ENCODE measurements at places on chromosomes 6 and 20.
A peak's percentile ranks its signal among the peaks of the same experiment; 100 is the strongest.

DNA sequence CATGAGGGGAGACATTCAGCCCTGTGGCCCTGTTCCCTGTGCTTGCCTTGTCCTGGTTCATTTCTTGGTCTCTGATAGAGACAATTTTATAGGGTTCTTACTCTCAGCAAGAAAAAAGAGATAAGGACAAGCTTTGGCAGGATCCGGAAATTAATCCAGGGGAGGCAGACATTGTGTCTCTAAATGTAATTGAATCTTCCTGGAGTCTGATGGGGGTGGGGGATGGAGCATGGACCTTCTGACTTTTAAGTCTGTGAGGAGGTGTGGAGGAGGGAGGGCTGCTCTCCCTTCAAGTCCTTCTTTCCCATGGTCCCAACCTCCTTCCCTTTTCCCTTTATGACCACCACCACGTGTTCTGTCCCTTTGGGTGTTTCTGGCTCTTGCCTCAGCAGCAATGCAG lies 512.7 kb downstream of the DHX35 start:
- DNase-seq, result no peak

DNA sequence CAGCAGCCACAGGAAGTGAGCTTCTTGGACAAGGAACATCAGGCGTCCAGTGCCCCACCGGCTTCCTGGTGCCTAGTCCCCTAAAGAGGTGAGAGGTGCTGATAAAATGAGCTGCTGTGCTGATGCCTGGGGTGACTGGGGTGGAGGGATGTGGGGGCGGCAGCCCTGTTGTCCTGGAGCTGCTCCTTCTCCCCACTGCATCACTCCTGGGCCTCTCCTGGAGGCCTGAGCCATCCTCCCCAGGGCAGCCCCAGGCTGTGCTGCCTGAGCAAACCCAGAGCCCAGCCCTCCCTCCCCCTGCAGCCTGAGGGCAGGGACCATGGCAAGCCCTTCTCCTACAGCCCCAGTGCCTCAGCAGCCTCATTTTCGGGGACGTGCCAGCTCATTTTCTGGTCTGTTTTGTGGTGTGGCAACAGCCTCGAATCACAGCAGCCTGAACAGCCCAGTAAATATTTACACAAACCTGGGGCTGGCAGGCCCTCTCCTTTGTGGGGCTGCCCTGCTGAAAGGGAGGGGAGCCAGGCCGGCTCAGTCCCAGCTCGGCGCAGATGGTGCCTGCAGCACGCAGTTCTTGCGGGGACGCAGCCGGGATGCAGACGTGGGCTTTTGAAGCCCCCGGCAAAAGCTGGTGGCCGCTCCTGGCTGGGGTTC lies 259.9 kb downstream of the DLL1 start:
- no peak for DNase-seq

DNA sequence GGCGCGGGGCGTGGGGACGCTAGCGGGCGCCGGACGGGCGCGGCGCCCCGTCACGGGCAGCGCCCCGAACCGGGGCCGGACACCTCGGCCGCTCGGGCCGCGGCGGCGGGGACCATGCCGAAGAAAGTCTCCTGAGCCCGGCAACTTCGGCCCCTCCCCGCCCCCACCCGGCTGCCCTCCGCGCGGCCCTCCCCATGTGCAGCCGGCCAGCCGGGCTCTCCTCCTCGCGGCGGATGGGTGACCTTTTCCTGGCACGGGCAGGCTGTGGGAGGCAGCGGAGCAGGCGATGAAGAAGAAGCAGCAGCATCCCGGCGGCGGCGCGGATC lies 278 bp downstream of the UST start:
- DNase-seq, result no peak

- DNase-seq, result no peak
Observed at GRCh38 chr6:91240878-91241603, 654.2 kb upstream of the MAP3K7 start.

DNA sequence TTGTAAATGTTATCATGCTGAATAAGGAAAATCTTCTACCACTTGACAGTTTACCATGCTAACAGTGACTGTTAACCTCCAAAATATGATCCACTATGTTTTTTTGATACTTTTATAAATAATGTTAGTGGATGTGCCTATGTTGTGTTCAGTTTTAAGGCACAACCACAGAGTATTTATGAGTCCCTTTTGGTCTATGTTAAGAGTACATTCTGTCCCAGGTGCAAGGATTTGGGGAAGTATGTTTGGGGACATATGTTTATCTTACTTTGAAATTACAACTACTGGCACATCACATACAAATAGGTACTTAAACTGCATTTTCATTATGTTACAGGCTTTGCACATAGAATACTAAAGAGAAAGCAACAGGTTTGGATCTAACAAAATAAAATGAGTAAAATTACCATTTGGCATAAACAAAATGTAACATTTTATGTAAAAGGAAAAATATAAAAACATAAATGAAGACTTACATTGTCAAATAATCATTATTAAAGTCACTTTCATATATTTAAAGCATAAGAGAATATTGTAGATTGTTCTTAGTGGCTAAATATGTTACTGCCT lies 71.2 kb downstream of the SESN1 start:
- peak; percentile 48 for DNase-seq

- DNase-seq, result no peak
Observed at GRCh38 chr6:143160015-143160414, 99.3 kb downstream of the AIG1 start.

GRCh38 chr6:139165324-139165723 lies 30.4 kb downstream of the HECA start:
- DNase-seq, result no peak

DNA sequence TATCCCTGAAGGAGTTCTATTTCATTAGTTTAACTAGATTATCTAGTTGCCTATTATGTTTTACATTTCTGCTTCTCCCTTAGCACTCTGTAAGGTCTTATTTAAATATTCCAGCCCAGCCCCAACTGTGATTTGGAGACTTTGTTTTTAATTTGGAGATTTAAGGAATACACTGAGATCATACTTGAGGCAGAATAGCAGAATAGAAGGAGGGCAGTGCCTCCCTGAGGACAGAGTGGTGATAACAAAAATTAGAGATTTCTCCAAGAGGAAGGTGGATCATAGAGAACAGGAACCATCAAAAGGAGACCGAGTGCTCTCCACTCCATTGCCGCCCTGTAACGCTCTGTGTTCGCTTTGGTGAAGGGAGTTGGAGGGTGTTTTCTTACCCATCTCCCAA lies 14.8 kb upstream of the CD164 start:
- peak; percentile 81 for DNase-seq

- DNase-seq, result no peak
Observed at GRCh38 chr6:38057994-38058393, 238.5 kb downstream of the ZFAND3 start.

DNA sequence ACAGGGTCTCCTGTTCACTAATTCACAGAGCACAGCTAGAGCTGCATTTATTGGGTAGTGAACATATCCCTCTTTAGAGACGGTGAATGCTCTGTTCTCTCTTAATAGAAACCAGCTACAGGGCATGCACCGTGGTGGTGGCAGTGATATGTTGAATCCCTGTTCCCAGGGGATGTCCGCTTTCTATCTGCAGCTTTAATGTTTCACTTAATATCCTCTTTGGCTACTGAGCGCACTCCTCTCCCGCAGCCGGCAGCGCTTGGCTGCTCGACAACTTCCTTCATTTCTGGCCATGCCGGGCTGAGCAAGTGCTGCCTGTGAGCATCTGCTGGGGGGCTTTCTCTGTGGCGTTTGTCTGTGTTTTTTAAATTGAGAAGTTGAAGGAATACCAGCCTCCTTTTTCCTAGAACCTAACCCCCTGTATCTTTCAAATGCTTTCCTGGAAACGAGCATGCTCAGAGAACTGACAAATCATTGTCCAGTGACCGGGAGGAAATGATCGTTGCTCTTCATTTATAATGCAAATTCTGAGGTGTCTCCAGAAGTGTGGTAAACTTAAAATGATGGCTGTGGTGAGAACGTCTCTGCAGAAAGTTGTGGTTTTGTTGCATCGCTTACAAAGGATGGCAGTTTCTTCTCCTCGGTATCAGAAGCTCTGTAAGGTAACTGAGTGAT lies 297.9 kb downstream of the UTRN start:
- peak; percentile 94 for DNase-seq

GRCh38 chr6:44463728-44464450 lies 76.4 kb downstream of the CDC5L start:
- no peak for DNase-seq

DNA sequence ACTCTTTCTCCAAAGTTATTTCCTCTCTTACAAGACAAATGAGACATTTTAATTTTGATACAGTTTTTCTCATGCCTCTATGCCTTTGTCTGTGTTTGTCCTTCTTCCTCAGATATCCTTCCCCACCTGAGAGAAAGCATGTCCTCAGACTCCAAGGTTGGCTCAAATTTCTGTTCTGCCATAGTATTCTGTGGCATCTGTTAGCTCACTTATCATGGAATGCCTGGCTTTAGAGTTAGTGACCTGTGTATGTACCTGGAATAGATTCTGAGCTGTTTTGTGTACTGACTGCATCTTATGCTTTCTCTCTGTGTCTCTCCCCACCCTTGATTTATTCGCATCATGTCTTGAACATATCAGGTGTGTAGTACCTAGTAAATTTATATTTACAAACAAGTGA lies 90.0 kb downstream of the CENPW start:
- DNase-seq, result no peak

GRCh38 chr6:170174771-170175643 lies 115.9 kb downstream of the DLL1 start:
- no peak for DNase-seq

DNA sequence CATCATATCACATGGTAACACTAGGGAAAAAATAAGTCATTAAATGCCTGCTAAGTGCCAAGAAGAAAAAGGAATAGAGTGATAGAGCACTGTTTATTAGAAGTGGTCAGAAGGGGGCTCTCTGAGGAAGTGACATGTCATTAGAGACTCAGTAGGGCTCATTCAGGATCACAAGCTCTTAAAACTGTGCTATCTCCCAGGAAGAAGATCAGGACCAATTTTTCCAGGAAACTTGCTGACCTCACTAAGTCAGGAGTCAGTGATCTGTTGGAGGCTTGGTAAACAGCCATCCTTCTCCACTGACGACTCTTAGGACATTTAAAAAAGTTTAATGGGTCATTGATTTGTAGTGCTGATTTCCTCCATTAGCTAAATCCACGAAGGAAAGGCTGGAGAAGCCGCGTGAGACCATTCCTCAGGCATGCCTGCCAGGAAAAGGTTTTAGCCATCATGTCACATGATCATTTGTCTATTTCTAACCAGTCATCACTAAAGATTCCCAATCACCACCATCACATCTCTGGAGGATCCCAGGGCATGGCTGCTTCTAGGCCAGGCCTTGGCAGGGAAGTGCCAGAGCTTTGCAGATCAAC lies 5.9 kb upstream of the PTPN1 start:
- peak; percentile 82 for DNase-seq

DNA sequence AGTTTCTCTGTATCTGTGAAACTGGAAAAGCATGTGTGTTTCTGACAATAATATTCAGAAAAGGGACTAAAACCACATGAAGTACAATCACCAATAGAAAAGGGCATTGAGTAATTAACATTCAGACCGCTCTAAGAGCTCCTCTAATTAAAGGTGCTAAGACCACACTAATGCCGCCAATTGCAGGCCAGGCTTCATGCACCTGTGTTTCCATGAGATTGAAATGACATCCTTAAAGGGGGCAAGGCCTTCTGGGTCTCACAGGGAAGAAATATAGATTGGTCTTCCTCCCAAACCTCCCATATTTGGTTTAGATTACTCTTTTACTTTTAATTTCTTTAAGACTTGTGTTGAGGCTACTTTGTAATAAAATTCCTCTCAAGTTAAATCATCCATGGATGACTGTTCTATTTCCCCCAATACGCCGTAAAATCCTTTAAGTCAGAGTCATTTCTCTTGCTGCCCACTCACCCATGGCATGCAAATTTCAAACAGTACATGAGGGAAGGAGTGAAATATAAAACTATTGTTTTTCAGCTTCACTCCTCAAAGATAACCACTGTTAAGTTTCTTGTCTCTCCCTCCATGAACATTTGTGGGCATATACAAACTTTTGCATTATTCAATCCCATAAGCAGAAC lies 110.6 kb downstream of the UBE3D start:
- DNase-seq, result no peak

DNA sequence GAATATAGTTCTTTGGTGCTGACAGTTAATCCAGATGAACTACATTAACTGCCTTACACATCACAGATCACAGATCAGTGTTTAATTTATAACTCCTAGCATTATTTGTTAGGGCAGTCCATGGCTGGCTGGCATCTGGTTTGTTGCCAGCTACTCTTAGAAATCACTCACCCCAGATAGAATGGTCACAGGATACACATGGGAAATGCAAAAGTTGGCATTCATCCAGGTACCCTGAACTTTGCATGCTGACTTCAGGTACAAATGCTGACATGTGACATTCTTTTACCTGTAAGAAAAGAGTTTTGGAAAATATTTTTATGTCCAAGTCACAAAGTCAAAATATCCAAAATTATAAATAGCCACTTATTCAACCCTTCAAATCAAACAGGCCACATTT lies 20.2 kb downstream of the FBXL4 start:
- DNase-seq, result no peak

DNA sequence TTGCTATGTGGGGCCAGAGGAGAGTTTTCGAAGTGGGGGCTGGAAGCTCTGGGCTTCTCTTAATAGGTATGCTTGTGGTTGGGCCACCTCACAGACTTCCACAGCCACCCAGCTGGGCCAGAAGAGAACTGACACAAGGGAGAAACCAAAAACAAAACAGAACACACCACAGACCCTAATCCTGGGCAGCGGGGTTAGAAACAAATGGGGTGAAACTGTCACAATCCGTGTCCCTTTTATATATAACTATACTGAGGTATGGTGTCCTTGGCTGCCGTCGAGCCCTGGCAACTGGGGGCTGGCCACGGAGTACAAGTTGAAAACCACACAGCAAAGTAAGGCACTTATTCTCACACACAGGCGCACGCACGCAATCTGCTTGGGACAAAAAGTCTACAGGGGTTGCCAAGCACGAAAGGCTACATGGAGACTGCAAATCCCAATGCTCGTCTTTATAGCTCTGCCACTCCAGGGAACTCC lies 78.3 kb downstream of the TRAM2 start:
- DNase-seq, result no peak

DNA sequence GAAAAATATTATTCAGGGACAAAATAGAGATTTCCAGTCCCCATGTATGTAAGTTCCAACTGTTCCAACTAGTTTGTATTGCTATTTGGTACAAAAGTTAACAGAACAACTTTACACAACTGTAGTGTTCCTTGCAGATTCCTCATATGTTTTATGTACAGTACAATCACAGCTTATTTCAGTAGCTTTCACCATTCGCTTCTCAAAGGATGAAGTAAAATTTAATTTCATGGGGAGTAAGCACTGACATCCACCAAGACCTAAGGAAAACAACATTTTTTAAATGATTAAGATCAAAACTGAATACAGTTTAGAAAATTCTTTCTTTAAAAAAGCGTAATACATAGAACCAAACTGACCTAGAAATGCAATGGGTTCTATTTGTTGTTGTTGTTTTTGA lies 24.6 kb downstream of the ZNF217 start:
- no peak for DNase-seq

GRCh38 chr6:5730585-5731263 lies 276.0 kb downstream of the NRN1 start:
- DNase-seq, result no peak

GRCh38 chr6:127102859-127103258 lies 15.6 kb upstream of the RSPO3 start:
- DNase-seq, result no peak

Data from OCI-M1 (cell line).